ENCODE measurements at places on chromosomes 7 and 10.

- H3K36me3 ChIP-seq = no peaks in the 10 kb centered on the region
- no peaks in the 10 kb centered on the region for H3K27me3 ChIP-seq
- H3K27ac ChIP-seq = no peak overlapping the region
- no peak overlapping the region for H3K4me3 ChIP-seq
These were observed 172.7 kb downstream of the GNAI1 start for GRCh38 chr7:80307227-80307856.

- no peak overlapping the region for H3K4me3 ChIP-seq
- no peak overlapping the region for H3K27ac ChIP-seq
- DNase-seq = no peak
- no peaks in the 10 kb centered on the region for H3K36me3 ChIP-seq
These were observed 110.5 kb downstream of the ITGA8 start for GRCh38 chr10:15609246-15609645.

- no peak for DNase-seq
- H3K36me3 ChIP-seq = no peaks in the 10 kb centered on the region
- H3K4me1 ChIP-seq = peaks cover 18% of the 10 kb centered on the region
- H3K27me3 ChIP-seq = no peaks in the 10 kb centered on the region
These were observed 6.6 kb upstream of the VCL start for GRCh38 chr10:73991203-73991883.

GRCh38 chr7:148435715-148436114 is 154.9 kb upstream of the C7orf33 start:
- no peak for DNase-seq
- H3K27me3 ChIP-seq = no peaks in the 10 kb centered on the region
- H3K4me3 ChIP-seq = peak overlapping the region; percentile 89

Data from memory B cell (primary cell).